ENCODE measurements at places on chromosomes 5 and 9.

DNA sequence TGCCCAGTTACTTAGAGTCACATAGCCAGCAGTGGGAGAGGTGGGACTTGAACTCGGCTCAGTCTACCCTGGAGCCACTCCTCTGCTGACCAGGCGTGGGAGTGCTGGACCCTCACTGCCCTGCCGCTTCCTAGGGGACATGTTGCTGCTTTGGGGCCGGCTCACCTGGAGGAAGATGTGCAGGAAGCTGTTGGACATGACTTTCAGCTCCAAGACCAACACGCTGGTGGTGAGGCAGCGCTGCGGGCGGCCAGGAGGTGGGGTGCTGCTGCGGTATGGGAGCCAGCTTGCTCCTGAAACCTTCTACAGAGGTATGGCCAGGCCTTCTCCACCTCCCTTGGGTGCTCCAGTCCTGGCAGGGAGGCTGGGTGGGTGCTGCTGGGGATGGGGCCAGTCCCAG, 3.4 kb upstream of the CACFD1 start:
- no peak for DNase-seq

DNA sequence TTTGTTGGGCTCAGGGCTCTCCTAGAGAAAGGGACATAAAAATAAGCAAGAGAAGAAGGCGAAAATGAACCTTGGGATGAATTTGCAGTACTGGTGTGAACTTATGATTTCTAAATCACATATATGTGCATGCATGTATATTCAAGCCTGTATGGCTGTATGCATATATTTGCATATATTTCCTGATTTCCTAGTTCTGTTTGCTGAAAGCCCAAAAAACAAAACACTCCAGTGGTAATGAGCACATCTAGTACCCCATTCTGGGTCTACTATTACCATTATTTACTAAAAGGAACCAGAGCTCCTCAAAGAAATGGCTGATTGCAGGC, 7.3 kb downstream of the ZFP62 start:
- DNase-seq = no peak

GRCh38 chr5:169561893-169562292, 21.7 kb upstream of the SPDL1 start:
- DNase-seq = no peak

DNA sequence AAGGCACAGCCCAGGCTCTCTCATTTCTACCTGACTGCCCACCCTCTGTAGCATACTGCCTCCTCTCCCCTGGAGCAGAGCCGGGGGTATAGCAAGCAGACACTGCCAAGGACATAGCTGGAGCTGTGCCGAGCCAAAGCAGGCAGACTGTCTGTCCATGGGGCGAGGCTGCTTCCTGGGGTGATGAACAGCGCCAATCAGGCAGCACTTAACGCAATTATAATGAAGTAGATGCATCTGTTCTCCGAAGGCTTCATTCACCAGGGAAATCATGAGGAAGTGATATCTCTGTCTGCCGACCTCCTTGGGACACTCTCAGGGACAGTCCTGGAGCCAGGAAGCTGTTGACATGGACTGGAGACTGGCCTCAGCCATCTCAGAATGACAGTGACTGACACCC, 230.7 kb downstream of the ASTN2 start:
- no peak for DNase-seq

DNA sequence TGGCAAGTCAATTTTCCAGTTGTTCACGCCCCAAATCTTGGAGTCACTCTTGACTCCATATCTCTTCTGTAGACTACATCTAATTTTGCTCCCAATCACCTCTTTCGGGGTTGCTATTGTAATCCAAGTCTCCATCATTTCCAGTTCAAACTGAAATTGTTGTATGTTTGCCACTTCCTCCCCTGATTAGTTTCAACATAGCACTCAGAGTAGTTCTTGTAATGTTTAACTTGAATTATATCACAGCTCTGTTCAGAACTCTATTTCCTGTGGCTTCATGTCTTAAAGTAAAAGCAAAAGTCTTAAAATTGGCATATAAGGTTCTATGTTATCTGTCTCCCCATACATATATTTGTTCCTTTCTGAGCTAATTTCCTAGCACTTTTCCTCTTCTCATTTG, 348.5 kb upstream of the RIOK2 start:
- DNase-seq = no peak

DNA sequence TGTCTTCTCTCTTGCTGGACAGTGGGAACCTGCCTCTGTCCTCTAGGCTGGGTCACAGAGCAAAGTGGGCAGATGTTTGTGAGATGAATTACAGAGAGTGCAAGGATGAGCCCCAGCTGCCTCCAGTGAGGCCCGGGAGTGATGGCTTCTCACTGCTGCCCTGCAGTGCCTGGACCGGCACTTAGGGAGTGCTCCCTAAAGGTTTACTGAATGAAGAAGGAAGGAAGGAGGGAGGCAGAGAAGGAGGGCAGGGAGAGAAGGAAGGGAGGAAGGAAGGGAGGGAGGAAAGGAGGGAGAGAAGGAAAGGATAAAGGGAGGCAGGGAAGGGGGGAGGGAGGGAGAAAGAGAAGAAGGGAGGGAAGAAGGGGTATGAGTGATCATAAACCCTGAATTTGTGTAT, 42.7 kb upstream of the GRHPR start:
- DNase-seq = no peak

GRCh38 chr5:122532035-122532434, 220.0 kb downstream of the SNCAIP start:
- no peak for DNase-seq

- peak; percentile 21 for DNase-seq
Measured at GRCh38 chr9:13351778-13352386, 72.4 kb upstream of the MPDZ start.

DNA sequence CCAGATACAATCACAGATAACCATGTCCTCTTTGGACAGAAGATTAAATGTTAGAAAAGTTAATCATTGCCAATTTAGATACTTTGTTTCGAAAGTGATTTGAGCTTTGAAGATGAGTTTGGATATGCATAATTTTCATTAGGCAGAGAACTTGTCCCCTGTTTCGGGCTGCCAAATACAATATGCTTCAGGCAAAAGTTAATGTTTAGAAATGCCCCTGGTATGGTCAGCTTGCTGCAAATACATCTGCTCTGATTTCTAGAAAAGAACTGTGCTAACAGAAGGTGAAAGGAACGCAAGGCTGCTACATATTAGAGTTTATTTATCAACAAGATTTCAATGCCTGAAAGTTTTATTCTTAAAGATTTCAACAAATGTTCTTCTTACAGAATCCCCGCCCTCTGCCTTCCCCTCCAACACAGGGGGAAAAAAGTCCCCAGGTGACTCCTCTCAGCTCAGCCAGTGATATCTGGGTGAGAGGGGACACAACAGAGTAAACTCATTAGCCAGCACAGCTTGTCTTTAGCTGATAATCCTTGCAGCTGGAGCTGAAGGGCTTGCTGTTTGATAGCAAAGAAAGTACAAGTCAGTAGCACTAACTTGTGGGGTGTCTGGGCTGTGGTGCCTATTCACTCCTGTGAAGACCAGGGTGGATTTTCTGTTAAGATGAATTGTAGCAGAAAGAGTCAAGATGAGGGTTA, 435.7 kb downstream of the DMAC1 start:
- no peak for DNase-seq

GRCh38 chr5:178227138-178227659, 5.4 kb downstream of the PHYKPL start:
- no peak for DNase-seq

GRCh38 chr5:113520429-113520828, 6.9 kb downstream of the YTHDC2 start:
- no peak for DNase-seq

DNA sequence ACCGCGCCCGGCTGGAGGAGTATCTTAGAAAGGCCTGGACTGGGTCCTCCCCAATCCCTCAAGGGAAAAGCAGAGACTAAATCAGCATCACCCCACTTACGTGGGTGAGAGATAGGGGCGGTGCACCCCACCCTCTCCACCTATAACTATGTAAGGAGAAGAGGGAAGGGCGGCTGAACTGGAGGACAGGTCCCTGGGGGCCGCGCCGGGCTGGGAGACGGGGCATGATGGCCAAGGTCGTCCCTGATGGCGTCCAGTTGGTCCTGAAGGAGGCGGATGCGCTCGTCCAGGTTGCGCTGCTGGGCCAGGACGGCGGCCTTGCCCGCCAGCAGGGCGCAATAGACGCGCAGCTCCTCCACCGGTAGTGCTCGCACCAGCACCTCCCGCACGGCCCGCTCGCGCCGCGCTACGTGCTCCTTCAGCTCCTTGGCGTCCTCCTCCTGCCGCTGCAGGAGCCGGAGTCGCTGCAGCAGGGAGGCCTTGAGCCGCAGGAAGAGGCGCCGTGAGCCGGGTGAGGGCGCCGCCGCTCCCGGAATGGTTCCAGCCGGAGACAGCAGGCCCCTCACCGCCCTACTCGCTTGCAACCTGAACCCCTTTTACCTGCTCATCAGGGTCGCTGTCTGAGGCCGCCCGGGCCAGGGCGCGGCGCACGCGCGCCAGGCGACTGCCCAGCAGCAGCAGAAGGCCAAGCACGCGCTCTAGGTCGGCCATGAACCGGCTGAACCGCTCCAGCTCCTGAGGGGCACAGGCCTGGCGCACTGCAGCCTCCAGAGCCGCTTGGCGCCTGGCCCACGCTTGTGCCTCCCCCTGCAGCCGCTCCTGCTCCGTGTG, 7.6 kb downstream of the SHROOM1 start:
- DNase-seq = no peak

- DNase-seq = no peak
Measured at GRCh38 chr5:82164176-82164976, 113.8 kb downstream of the RPS23 start.

DNA sequence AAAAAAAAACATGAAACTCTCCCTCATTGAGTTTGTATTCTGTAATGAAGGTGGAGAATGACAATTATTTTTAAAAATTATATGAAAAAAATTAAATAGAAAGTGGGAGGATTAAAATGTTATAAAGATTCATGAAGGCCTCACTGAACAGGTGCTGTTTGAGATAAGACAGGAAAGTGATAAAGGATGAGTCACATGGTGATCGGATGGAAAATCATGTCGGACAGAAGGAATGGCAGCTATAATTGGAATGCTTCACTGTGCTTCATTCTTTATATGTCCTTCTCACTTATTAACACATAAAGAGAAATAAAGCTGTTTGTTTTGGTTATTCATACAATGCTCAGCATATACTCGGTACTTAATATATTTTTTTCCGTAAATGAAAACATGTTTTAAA, 464.5 kb upstream of the RGMB start:
- DNase-seq = no peak

DNA sequence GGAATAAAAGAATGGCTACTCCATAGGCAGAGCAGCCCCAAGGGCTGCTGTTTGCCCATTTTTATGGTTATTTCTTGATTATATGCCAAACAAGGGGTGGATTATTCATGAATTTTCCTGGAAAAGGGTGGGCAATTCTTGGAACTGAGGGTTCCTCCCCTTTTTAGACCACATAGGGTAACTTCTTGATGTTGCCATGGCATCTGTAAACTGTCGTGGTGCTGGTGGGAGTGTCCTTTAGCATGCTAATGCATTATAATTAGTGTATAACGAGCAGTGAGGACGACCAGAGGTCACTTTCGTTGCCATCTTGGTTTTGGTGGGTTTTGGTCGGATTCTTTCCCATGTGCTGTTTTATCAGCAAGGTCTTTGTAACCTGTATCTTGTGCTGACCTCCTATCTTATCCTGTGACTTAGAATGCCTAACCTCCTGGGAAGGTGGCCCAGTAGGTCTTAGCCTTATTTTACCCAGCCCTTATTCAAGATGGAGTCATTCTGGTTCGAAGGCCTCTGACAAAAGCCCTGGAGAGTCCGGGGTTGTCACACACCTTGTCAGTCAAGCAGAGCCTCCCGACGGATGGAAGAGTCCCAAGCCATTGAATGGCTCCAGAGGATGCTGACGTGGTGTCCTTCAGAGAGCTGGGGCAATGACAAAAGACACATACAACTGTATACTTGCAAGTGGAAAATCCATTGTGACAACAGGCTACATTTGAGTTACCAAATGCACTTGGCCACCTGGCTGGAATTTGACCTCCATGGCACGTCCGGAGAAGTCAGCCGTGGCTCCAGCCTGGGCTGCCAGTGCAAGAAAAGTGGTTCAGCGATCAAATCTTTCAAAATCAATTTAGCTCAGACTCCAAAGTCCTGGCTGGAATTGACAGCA, 67.1 kb upstream of the CLINT1 start:
- no peak for DNase-seq

DNA sequence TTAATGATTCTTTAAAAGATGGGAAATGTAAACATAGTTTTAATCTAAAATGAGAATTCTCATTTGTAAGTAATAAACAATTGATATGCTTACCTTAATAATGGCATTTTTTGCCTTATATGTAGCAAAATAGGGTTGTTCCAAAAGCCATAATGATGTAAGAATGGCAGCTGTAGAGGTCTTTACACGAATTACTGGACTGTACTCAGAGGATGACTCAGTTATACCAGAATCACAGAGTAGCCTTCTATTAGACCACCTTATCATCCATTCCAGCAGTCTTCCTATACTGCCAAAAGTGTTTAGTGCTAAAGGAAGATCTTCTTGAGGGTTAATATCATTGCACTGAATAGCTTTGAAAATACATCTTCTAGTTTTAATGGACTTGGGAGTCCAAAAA, 66.5 kb downstream of the CPLANE1 start:
- no peak for DNase-seq

DNA sequence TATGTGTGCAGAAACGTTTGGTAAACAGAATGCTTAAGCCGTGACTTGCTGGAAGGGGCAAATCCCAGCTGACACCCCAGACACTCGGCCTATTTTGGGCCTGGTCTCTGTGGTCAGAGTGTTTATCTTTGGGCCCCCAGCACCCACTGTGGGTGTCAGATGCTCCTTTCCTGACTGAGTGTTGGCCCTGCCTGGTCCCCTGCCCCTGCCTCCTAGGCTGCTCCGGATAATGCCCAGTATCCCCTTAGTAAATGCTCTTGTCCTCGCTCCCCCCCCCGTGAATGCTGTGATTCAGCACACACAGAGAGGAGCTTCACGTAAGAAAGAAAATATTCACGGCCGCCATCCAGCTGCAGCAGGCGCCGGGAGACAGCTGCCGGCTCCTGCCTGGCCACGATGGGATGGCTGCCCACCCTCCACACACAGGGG, 11.3 kb upstream of the ANGPTL2 start:
- DNase-seq = no peak

DNA sequence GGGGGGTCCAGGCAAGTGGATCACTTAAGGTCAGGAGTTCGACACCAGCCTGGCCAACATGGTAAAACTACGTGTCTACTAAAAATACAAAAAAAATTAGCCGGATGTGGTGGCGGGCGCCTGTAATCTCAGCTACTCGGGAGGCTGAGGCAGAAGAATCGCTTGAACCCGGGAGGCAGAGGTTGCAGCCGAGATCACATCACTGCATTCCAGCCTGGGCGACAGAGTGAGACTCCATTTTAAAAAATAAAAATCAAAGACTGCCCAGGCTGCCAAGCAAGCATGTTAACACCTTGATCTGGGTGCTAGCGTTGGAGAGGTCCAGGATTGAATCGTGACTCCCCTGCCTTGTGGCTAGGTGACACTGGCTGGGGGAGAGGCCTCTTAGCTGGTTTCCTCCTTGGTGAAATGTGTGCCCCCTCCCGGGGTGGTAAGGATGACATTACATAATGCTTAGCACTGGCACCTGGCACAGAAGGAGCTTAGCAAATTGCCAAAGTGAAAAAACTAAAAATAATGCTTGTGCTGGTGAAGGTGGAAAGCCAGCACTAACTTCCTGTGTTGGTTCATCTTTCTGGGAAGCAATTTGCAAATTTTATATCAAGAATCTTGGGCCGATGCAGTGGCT, 2.2 kb upstream of the CIZ1 start:
- DNase-seq = no peak

- DNase-seq = no peak
Measured at GRCh38 chr9:131499254-131499767, 3.4 kb upstream of the POMT1 start.

All from HTR-8/SVneo (cell line).